Activated CD8-positive, alpha-beta memory T cell treated with anti-CD3 and anti-CD28 coated beads, Interleukin-2, amount 50 U/mL, for 4 hours (primary cell): ENCODE measurements at places on chromosomes 12 and 14.

- peak; percentile 97 for DNase-seq
These were observed 9.2 kb downstream of the PHB2 start for GRCh38 chr12:6961278-6961694.

DNA sequence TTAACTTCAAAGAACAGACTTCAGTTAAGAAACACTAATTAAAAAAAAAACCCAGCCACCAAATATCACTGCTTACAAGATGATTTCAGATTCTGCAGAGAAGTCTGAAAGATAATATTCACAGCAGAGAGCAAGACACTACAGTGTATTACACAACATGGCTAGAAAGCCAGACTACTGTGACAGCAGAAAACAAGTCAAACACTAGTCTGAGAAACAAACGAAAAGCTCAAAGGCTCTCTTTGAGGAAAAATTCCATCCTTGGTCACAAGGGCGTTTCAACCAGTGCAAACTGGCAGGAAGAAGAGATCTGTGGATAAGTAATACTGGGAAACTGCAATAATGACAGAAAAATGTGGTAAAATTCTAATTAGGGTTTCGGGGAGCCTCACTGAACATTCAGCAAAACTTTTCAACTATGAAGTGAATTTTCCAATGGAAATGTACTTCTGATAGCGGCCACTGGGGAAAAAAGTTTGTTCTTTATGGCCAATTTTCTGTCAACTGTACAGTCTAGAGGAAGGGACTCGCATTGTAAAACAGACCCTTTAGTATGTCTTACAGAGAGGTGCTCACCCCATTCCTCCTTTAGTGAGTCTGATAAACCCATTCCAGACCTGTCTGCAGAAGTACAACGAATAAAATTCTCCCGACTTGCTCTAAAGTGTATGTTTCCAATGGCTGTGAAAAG is 50.4 kb downstream of the ACADS start:
- no peak for DNase-seq

DNA sequence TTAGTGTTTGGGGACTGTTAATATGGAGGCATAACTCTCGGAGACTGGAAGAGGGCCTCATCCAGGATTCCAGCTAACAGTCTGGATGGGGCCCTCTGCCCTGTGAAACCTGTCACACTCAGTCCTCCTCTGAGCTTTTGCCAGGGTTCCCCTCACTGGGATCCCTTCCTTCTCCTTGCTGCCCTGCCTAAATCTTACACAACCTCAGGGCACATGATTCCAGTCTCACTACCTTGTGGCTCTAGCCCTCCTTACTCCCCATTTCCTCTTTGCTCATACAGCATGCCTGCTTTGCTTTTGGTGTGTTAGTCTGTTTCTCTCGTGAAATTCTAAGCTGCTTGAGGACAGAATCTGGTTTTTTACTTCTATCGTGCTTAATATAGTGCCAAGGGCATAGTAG is 942 bp upstream of the GSG1 start:
- DNase-seq: no peak

GRCh38 chr14:71168564-71169427 is 261.5 kb downstream of the PCNX1 start:
- DNase-seq: no peak

DNA sequence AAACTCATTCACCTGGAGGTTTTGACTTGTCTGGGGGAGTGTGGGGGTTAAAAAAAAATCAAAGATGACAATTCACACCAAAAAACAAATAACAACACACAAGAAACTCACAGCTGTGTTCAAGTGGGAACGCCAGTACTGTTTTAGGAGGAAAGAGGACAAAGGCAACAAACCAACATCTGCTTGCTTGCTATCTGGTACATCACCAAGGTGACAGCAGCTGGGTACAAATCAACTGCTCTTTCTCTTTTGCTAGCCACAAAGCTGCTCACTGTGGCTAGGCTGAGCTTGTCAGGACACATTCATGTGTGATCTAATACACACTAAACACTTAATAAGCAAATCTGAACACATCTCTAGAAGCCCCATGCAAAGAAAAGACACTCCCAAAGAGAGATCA is 128.0 kb upstream of the RAP1B start:
- no peak for DNase-seq

DNA sequence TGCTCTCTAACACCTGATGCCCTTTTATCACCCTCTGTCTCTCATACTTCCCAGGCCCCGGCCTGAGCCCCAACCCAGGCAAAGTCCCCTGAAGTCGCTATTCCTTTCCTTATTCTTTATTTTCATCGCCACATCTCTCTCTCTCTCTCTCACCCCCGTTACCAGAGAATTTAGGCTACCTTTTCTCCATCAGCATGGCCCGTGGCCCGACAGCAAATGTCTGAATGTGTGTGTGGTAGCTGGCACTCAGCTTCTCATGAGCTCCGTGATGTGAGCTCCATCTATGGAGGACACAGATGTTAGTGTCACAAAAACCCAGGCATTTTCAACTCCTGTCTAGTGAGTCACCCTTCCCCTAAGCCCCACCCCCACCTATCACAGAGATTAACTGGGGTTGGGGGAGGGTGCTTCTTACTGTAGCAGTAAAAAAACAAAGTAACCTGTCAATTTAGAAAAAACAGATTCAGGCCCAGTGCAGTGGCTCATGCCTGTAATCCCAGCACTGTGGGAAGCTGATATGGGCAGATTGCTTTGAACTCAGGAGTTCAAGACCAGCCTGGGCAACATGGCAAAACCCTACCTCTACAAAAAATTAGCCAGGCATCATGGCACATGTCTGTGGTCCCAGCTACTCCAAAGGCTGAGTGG is 53.8 kb downstream of the VCPKMT start:
- peak; percentile 76 for DNase-seq

GRCh38 chr14:77580477-77580876 is 36.0 kb downstream of the SPTLC2 start:
- no peak for DNase-seq

DNA sequence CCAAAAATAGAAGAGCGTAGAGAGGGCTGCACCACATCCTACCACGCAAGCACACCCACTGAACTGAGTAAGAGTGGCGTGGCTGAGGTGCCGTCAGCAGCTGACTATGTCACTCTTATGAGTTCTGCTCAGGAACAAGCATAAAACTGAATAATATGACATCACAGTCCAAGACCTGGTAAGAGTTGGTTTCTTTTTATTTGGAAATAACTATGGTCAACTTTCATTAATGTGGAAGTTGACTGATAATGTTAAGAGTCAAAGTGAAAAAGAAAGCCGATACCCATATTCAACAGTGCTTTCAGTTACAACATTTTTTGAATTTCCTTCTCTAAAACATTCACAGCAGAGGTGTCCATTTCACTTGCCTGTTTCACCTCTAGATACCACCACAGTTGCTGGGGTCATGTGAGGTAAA is 44.6 kb downstream of the GNS start:
- DNase-seq: peak; percentile 26

GRCh38 chr14:104647467-104648043 is 41.9 kb upstream of the INF2 start:
- DNase-seq: no peak

DNA sequence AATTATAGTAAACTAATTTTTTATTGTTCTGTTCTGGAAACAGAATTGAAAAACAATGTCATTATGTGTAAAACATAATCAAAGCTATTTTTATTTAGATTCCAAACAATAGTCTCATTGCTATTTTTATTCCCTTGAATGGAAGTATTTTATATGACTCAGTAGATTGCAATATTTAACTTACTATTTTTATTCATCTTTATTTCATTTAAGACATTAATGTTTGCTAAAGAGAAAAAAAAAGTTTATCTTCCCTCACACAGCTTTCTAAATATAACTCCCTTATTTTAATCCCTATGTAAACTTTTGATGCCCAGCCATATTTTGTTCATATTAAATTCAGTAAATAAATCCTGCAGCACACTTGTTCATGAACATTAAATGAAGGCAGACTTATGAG is 622.4 kb downstream of the SLC6A15 start:
- DNase-seq: no peak

DNA sequence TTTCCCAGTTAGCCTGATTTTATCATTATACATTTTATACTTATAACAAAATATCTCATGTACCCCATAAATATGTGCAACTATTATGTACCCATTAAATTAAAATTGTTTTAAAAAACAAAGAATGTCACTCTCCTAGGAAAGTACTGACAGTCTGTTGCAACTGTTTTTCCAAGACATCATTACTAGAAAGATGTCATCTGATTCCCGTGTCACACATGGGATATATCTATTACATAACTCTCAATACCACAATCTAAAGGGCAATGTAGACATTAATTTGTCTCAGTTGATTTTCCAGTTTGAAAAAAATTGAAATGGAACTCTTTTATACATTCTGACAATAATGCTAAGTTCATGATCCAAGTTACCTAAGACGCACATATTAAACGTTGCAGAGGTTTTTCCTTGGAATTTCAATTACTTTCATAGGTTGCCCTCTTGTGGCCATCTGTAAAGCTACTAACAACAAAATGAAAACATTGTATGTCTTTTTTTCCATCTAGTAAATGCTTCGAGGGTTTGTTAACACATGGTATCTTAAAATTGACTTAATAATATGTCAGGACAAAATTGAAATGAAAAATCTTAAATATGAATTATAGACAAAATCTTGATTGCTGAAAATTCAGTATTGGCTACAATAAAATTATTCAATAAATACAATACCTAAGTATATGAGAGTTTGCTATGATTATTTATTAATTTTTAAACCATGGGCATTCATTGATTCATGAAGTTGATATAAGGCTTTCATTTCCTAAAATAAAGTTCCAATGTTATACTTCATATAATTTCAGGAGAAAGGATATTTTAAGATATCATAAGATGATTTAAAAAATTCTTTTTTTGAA is 131.6 kb downstream of the PPFIA2 start:
- no peak for DNase-seq

DNA sequence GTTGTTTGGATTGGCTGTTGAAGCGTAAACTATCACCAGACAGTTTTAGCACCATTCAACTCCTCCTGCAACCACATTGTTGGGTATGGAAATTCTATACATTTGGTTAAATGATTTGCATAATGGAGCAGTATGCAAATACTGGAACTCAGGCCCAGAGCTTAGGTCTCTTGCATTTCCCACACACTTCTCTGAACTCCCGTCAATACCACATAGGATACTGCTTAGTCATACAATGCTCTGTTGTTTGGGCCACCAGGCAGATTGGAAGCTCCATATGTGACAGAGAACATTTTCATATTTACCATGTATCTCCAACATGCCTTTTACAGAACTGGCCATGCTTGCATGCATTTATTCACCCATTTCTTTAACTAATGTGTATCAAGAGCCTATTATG is 78.0 kb downstream of the IFNG start:
- no peak for DNase-seq

- DNase-seq: no peak
These were observed 100.7 kb upstream of the RTL1 start for GRCh38 chr14:101004176-101004575.

- DNase-seq: no peak
These were observed 4.1 kb upstream of the CYP46A1 start for GRCh38 chr14:99679996-99680395.

- no peak for DNase-seq
These were observed 1.1 kb upstream of the HOMEZ start for GRCh38 chr14:23286902-23287479.

DNA sequence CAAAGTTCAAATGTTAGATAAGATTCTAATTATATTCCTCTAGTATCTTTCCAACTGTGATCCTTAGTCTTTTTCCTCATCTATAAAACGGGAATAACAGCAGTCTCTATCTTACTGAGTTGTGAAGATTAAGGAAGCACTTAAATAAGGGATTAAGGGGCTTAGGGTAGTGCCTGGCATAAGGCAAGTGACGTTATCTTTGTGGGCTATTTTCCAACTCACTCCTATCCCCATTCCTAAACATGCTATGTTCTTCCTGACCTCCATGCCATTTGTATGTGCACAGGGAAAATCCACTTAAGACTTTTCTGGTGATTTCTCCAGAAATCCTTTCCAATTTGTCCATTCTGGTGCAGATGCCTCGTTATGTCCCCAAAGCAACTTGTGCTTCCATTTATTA is 33.3 kb downstream of the SUPT16H start:
- DNase-seq: no peak
